CD14-positive monocyte (primary cell): ENCODE measurements at places on chromosomes 11 and 22.

DNA sequence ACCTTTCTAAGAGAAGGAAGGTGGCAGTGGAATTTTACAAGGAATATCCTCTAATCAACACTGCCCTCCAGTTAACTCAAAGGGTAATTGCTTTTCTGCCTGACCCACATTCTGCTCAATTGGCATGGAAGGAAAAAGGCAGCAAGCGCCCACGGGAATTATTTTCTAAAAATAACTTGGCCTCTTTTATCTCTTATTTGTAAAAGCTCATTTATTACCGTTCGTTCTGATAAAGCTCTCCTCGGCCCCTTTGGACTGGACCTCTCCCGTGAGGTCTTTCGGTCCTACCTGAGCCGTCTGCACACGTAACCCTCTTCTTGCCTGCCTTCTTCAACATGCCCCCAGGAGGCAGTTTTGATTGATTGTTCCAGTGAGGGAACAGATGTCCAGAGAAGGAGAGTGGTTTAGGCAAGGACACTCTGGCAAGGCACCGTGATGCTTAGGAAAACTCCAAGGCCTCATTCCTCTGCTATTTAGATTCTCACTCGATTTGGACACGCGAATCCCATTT lies 53.2 kb upstream of the CRTAM start:
- DNase-seq: no peak

- no peak for DNase-seq
These were observed 234.4 kb upstream of the MTNR1B start for GRCh38 chr11:92735039-92735438.

- no peak for DNase-seq
These were observed 297.4 kb downstream of the OPCML start for GRCh38 chr11:133234883-133235282.

- DNase-seq: peak; percentile 66
These were observed 52.2 kb downstream of the IRAG1 start for GRCh38 chr11:10641177-10641911.

DNA sequence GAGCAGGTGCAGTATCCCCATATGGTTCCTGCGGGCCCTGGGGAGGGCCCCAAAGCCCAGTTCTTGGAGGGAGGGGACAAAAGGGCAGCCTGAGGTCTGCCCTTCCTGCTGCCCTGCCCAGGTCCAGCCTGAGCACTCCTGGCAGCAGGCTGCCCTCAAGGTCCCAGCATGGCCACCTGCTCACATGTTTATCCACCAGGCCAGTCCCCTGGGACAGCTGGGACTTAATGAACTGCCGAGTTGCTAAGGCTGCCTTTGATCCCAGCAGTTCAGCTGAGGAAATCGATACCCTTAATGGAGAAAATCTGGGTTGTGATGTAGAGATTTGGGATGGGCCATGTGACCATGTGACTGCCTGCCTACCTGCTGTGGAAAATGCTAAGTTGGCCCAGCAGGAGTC lies 146.2 kb downstream of the TRIM29 start:
- no peak for DNase-seq

- no peak for DNase-seq
These were observed 67.8 kb downstream of the CTTN start for GRCh38 chr11:70466154-70466553.

- no peak for DNase-seq
These were observed 75.5 kb upstream of the BARX2 start for GRCh38 chr11:129300099-129300498.

DNA sequence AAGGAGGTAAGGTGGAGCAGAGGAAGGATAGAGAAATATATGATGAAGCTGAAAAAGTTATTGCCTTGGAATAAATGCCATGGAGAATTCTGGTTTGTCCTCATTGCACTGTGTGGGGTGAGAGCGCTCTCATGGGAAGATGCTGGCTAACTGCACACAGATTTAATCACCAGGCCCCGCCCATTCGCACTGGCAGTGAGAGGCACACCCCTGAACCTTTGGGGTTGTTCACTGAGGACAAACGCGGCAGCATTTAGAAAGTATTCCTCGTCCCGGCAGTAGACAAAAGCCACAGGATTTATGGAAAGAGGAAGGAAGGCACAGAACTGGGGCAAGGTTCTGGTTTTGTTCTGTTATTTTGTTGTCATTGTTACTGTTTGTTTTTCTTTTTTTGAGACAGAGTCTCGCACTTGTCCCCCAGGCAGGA lies 70.2 kb downstream of the MED15 start:
- DNase-seq: no peak

- peak; percentile 56 for DNase-seq
These were observed 9.9 kb upstream of the IGLL5 start for GRCh38 chr22:22877523-22878210.
